Stimulated activated CD8-positive, alpha-beta memory T cell treated with anti-CD3 and anti-CD28 coated beads, Interleukin-7, amount 100 ng/mL, for 48 hours (primary cell): ENCODE measurements at places on chromosomes 2 and 18.

- no peak for DNase-seq
Measured at GRCh38 chr2:218229239-218229638, 12.2 kb downstream of the ARPC2 start.

DNA sequence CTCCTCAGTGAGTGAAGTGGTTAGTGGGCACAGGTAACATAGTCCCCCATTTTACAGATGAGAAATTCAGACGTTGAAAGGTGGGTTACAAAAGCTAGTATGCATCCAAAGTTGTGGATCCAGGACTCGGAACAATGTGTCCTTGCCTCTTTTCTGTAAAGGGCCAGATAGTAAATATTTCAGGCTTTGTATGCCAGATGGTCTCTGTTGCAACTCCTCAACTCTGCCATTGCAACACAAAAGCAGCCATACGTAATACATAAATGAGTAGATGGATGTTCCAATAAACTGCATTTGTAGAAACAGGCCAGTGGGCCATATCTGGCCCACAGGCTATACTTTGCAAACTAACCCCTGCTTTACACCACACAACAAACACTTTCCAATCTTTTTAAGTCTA, 166.6 kb upstream of the PKDCC start:
- DNase-seq = no peak

DNA sequence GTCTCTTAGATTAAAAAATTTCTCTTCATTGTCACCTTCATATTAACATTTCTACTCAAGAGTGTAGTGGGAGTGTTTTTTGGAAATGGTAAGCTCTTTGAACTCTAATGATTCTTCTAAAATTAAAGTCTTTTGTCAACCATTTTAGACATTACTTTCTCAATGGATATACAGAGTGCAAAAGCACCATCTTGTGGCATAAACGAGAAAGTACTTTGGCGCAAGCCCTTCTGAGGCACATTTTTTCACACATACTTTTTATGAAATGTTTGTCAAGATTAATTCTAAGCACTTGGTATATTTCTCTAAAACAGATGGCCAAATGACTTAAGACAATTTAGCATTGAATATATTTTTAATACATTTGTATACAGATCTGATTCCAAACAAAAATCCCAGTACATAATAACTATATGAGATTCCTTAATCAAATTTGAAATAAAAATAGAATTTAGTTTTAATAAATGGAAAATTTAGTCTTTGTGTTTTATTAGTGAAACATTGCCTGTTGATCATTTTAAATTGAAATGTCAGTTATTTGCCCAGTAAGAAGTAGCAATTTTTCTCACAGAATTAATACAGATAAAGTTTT, 63.3 kb upstream of the GALNT5 start:
- no peak for DNase-seq

- DNase-seq = no peak
Measured at GRCh38 chr2:163703386-163703785, 32.4 kb downstream of the FIGN start.

GRCh38 chr2:198400999-198401398, 596.6 kb downstream of the PLCL1 start:
- DNase-seq = no peak

DNA sequence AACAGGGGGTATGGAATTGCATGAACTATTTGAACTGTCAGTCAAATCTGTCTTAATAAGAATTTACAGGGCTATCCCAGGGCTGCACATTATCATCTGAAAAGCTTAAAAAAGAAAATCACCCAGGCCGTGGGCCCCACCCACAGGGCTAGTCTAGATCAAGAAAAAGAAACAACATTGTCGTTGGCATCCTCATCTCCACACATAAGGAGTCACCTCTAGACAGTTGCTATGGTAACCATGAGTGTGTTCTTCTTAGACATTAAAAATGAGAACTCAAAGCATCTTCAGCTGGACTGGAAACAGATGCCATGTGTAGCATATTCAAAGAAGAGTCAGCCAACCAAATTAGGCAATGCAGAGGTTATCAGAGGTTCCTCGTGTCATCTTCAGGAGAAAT, 72.3 kb upstream of the CPO start:
- DNase-seq = no peak

DNA sequence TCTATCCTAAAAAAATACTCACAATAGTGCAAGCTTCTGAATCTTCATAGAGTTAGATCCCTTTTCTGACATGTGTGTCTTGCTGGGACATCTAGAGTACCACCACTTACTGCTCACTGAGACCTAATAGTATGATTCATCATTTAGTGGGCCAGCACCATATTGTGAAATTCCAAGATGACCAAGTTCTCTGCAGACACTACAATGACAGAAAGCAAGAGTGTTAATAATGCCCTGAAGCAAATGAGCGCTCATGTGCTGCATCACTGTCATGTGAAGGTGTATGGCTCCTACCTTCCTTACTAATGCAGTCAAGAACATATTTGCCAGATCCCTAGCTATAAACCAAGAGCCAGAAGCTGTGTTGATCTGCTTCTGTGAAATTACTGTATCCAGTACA, 606.2 kb upstream of the NXPH2 start:
- no peak for DNase-seq

GRCh38 chr2:7523481-7524120, 606.4 kb downstream of the RNF144A start:
- no peak for DNase-seq

DNA sequence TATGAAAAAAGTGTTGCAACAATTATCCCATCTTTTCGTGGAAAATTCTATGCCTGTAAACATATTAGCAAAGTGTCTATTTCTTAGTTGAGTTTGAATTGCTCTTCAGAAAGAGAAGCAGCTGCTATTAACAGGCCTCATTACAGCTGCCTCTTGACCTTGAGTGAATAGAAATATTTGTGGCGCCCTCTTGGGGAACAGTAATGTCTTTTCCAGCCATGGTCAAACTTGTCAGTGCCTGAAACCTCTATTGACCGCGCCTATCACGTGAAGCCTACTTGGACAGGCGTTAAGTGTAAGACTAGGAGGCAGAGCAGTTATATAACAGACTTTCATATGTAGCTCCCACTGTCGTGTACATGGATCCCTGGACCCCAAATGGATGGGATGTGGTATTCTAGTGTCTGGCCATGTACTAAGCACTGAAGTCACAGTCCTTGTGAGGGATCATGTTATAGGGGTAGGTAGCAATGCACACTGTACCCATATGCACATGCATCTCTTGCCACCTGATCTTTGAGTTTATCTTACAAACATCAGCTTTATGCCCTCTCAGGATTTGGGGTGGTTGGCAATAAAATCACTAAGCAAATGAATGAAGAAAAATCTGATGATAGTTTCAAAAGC, 245.0 kb downstream of the PTGR3 start:
- no peak for DNase-seq

DNA sequence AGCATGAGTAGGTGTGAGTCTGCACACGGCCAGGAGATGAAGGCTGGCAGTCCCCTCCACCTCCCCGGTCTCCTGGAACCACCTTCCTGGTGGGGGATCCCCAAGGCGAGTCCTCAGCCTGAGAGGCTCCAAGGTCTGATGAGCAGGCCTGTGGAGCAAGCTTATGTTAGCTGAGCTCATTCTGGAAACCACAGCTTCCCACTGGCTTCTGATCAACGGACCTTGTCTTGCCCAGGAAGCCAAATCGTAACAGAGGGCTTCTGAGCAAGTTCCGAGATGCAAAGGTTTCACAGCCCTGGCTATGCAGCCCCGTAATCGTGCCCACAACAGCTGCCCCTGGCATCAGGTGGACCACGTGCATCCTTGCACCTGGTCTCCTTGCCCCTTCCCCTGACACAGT, 28.8 kb upstream of the GPR55 start:
- no peak for DNase-seq

- no peak for DNase-seq
Measured at GRCh38 chr2:239951129-239951734, 73.9 kb downstream of the NDUFA10 start.

DNA sequence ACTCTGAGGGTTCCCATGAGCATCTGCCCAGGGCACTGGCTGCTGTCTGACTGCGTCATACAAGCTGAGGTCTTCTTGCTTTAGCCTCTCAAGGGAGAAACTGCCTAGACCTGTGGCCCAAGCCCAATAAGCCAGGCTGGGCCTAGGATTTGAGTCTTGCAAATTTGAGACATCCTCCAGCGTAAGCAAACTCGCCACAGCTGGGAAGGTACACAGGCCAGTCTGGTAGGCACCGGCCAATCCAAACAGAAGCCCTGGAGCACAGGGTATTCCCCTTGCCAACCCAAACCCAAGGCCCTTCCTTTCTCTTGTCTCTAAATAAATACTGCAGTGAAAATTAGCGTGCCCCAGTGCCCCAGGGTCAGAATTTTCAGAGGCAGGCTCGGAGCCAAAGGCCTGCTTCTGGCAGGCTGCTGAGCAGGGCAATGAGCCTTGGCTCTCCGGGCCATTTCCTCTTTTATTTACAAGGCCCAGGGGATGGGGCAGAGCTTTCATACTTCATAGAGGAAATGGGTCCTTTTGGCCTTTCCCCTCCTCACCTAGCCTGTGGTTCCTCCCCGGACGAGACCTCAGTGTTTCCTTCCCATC, 33.3 kb downstream of the POLR1A start:
- no peak for DNase-seq

DNA sequence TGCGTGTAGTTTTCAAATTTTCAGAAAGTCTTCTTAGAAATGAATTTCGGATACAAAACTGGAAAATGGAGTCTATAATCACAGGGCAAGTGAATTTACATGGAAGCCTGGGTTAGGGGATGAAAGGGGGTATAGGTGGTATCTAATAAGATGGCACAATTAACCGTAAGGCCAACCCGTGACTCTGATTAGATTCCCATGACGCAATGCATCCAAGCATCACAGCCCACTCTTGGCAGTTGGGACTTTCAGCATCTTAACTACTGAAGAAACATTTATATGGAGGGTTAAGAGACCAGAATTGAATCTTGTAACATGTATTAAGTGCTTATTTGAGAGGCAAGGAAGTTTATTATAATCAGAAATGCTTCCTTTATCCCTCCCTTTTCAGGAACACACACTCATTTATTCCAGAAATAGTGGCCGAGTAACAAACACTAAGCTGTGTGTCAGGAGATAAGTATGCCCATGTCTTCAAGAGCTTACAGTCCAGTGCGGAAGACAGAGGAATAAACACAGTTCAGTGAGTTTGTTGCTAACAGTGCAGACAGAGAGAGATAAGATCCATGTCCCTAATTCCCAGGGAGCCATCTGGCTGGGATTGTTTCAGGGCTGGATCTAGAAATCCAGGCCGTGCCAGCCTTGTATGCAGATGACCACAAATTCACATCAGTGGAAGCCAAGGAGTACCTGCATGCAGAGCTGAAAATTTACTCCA, 151.2 kb downstream of the ANTXR1 start:
- DNase-seq = no peak

- DNase-seq = no peak
Measured at GRCh38 chr18:52131845-52132244, 208.2 kb upstream of the DCC start.

GRCh38 chr18:68861365-68861764, 63.5 kb downstream of the CCDC102B start:
- DNase-seq = no peak

- DNase-seq = peak; percentile 45
Measured at GRCh38 chr2:28613633-28614501, 118.0 kb downstream of the PLB1 start.

DNA sequence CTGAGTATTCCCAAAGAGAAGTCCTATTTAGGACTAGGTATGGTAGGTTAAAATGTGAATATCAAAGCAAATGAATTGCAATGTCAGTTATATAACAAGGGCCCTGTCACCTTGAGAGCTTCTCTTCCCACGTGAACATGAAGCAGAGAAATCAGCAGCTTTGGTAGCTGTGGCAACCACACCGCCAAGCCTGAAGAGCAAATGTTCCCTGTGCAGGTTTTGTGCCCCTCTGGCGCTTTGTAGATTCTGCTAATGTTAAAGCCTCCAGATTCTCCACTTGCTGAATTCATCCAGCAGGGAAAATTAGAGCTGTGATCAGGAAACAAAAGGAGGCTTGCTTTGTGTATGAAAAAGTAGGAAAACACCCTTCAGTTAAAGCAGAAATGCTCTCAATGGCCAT, 322.6 kb downstream of the RBM43 start:
- no peak for DNase-seq

- DNase-seq = no peak
Measured at GRCh38 chr2:209688385-209688784, 83.2 kb upstream of the UNC80 start.

DNA sequence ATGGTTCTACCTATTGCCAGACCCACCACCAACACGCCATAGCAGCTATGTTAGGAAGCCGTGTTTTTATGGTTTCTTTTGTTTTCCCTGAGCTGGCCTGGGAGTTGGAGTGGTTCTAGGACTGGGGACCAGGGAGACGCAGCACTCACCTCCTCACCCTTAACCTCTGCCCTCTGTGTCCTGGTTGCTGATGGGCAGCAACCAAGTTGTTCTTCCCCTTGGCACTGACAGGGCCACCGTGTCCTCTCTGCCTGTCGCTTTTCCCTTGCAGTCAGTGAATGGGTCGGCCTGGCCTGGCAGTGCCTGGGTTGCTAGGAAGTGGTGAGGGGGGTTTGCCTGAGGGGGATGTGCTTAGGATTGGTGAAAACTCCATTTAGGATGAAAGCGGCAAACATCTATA, 197.1 kb upstream of the GATA6 start:
- DNase-seq = no peak

- no peak for DNase-seq
Measured at GRCh38 chr18:9982711-9983110, 68.9 kb downstream of the VAPA start.

DNA sequence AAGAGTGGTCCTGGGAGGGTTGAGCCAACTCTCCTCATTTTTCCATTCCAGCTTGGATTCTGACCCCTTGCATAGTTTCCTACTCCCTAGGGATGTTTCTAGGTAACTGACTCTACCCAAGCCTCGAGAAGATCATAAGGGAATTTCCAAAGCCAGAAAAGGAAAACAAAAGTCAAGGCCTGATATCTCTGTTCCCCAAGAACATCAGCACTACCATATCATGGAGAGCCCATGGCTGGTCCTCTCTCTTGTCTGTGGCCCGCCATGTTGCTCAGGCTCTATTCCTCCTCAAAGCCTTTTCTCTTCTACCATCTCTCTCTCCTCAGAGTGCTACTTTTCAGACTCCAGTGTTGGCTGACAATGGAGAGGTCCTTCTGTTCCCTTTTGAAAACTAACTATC, 99.6 kb upstream of the KLF7 start:
- DNase-seq = no peak

GRCh38 chr2:207041279-207041678, 102.0 kb downstream of the CPO start:
- DNase-seq = no peak

DNA sequence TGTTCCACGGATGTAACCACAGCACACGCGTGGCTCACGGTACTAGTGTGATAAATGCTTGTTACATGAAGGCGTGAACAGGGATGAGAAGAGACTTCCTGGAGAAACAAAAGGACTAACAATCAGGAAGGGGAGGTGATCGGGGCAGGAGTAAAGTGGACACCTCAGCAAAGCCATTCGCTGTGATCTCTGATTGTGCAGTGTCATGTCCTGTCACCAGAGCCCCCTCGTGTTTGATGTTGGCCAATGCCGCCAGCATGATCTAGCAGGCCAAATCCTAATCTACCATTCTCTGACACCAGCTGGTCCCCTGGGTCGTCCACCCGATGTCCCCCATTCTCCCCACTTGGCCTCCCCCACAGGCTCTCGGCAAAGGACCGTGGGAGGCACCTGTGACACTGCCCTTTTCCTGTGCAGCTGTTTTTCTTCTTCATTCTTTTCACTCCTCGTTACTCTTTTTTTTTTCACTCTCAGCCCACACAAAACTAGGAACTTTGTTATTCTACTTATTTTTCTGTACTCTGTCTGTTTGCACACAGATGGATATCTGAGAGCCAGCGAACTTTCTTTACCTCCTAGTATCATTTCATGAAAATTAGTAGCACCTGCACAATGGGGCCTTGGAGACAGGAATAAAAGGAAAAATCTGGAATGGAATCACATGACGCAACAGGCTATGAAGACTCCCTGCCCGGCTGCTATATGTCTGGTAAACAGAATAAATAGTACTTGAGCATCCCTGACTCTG, 146.8 kb downstream of the TGIF1 start:
- DNase-seq = no peak
